K562 (cell line): ENCODE measurements at places on chromosomes 16 and 17.
A peak's percentile ranks its signal among the peaks of the same experiment; 100 is the strongest.

DNA sequence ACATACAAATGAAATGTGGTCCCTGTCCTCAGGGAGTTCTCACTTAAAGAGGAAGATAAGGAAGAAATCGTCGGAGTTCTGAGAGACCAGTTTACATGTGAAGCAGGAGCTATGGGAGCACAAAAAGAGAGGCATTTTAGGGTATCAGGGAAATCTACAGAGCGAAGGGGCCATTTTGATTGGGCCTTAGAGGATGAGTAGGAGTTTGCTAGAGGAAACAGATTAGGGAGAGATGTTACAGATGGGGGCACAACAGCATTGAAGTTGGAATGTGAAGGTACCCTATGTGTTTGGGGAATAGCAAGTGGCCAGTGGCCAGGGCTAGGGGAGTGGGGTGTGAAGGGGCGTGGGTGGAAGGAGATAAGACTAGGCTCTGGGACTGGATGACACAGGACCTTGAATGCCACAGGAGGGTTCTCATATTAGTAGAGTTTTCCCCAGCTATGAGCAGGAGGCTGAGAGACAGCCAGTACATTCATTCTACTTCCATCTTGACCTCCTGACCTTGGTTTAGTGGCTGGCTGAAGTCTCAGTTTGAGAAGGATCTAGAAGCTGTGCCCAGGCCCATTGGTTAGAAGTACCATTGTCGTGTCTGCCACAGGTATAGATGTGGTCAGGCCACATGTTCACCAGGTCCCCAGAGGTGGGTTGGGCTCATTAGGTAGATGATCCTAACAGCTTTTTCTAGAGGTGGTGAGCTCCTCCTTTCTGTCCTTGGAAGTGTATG, 34.8 kb downstream of the CPNE2 start:
- peak; percentile 39 for DNase-seq

- DNase-seq: peak; percentile 28
These were observed 50.5 kb downstream of the WWP2 start for GRCh38 chr16:69812688-69813014.

DNA sequence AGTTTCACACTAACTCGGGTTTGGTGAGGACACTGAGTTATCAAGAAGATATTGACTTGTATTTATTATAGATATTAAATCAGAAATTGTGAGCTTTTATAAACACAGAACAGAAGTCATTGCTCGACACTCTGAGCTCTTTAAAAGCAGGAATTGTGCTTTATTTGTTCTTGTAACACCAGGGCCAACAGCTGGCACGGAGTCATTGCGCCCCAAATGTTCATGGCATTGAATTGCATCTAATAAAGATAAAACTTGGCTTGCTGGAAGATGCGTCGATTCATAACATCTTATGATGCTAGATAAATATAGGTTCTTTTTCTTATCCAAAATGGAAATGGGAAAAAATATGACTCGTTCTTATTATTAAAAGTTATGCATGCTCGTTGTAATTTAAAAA, 11.8 kb upstream of the MLYCD start:
- no peak for DNase-seq

GRCh38 chr16:55330781-55331647, 7.0 kb downstream of the IRX6 start:
- no peak for DNase-seq

- DNase-seq: no peak
These were observed 22.7 kb upstream of the CYTH1 start for GRCh38 chr17:78804777-78805176.

GRCh38 chr16:12345349-12345748, 368.8 kb downstream of the SNX29 start:
- no peak for DNase-seq

DNA sequence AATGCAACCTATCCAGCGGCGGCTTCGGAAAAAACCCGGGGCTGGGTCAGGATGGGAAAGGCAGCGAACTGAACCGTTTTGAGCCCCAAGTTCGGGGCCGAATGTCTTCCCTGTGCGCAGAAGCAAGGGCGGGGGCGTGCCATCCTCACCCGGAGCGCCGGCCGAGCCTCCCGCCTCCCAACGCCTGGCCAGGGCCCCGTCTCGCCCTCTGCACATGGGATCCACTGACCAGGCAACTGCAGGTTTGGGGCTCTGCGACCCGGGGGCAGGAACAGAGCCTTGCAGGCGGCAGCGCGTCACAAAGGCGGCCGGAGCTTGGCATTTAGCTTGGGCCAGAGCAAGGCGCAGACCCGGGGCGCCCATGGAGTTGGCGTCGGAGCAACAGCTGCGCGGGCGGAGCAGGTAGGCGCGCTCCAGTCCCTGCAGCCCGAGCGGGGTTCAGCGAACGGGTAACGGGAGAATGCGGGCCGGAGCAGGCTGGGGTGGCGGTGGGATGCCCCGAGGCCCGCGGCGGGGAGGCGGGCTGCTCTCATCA, at the start of gene FBXO39:
Gene FBXO39, plus strand, starts transcription at position 345 of the 535 bp plus-strand sequence. CDS start 3,654 bp downstream, outside the sequence.
- DNase-seq: no peak

GRCh38 chr16:57023541-57024249, 34.3 kb downstream of the NLRC5 start:
- no peak for DNase-seq

GRCh38 chr17:5502552-5502951, 16.2 kb downstream of the MIS12 start:
- no peak for DNase-seq

- no peak for DNase-seq
These were observed 42.0 kb downstream of the PITPNM3 start for GRCh38 chr17:6514371-6514770.

GRCh38 chr17:17093764-17094163, 51.5 kb downstream of the MPRIP start:
- DNase-seq: no peak

DNA sequence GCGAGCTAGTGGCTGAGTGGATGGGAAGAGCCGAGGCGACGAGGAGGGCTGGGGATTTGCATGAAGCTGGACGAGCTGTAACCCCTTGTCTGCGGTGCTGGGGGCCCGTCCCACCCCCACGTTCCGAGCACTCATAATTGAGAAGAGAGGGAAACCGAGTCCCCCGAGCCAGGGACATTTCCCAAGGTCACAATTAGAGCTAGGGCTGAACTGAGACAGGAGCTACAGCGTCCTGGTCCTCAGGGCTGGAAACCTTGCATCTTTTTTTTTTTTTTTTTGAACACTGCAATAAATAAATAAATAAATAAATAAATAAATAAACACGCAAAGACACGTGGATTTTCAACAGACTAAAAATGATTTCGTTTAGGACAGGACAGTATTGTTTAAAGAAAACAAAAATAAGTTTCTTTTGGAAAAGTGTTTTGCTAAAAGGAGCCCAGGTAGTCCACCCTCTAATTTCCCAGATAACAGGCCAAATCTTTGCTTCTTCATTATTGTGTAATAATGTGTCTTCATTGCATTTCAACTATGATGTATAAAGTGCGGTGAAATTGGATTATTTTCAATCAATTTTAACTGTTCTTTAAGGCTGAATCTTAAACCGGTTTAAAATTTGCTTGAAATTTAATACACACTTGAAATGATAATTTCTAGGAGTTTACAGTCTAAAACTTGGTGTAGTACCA, 992 bp downstream of the GDPD1 start:
- no peak for DNase-seq

- DNase-seq: no peak
These were observed 76.5 kb upstream of the ATP2A3 start for GRCh38 chr17:4040784-4041183.

DNA sequence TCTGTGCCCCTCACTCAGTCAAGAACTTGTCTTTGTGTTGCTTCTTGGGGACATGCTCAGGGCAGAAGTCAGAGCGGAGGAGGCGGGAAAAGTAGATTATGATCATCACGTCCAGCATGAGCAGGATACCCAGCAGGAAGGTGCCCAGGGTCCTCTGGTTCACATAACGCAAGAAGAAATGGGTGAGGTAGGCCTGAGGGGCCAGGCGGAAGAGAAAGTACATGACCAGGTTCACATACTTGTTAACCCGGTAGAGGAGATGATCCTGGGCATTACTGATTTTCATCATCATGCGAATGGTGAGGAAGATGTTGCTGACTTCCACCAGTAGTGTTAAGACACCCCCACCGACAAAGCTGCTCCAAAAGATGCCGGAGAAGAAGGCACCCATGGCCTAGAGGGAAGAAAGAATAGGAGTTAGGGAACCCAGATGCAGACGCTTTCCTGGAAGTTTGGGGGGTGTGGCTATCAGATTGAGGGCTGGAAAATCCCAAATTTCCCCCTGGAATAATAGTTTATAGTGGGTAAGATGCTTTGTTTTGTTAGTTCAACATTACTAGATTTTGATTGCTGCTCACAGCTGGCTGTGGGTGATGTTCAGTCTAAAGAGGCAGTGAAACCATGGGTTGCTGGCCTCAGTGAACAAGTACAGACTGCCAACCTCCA, 1.4 kb downstream of the TLCD1 start:
- peak; percentile 62 for DNase-seq

DNA sequence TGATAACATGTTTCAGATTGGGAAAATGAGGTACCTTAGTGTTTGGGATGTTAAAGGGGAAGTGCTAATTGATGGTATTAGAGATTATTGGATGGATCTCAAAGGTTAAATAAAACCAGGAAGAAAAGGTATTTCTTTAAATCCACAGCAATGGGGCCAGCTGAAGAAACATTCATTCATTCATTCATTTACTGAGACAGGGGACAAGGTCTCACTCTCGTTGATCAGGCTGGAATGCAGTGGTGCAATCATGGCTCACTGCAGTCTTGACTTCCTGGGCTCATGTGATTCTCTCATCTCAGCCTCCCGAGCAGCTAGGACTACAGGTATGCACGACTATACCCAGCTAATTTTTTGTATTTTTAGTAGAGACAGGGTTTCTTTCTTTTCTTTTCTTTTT, 19.8 kb downstream of the EARS2 start:
- DNase-seq: no peak

GRCh38 chr16:71453036-71453435, 9.0 kb downstream of the ZNF23 start:
- no peak for DNase-seq

DNA sequence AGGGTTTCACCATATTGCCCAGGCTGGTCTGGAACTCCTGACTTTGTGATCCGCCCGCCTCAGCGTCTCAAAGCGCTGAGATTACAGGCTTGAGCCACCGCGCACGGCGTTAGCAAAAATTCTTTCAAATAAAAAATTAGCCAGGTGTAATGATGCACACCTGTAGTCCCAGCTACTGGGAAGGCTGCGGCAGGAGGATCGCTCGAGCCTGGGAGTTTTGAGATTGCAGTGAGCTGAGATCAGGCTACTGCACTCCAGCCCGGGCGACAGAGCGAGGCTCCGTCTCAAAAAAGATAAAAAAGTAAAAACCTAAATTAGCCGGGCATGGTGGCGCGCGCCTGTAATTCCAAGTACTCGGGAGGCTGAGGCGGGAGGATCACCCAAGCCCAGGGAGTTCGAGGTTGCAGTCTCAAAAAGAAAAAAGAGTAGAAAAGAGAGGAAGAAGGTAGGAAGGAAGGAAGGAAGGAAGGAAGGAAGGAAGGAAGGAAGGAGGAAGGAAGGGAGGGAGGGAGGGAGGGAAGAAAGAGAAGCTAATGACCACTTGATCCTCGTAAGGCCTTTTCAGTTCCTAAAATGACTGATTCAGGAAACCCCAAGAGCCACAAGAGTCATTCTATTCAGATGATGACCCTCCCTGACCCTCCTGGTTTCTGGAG, 59.2 kb downstream of the SRL start:
- DNase-seq: no peak

DNA sequence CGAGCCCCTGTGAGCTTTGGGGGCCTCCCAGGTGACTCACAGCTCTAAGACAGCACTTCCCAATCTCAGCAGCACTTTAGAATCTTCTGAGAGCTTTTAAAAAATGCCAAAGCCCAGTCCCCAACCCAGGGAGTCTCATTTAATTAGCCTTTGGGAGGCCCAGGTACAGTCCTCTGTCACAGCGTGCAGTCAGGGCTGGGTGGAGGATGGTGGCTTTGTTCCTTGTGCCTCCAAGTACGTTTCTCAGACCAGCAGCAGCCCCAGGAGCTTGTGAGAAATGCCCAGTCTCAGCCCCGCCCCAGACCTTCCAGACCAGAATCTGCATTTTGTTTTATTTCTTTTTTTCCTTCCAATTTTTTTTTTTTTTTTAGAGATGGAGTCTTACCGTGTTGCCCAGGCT, 27.4 kb upstream of the CMIP start:
- DNase-seq: no peak

- no peak for DNase-seq
These were observed 27.8 kb upstream of the MFSD6L start for GRCh38 chr17:8826808-8827435.

GRCh38 chr16:68319185-68319908, 8.5 kb downstream of the PRMT7 start:
- DNase-seq: no peak

GRCh38 chr17:17605083-17605728, 13.7 kb upstream of the PEMT start:
- no peak for DNase-seq

GRCh38 chr16:87586201-87586782, 16.0 kb upstream of the JPH3 start:
- DNase-seq: no peak

DNA sequence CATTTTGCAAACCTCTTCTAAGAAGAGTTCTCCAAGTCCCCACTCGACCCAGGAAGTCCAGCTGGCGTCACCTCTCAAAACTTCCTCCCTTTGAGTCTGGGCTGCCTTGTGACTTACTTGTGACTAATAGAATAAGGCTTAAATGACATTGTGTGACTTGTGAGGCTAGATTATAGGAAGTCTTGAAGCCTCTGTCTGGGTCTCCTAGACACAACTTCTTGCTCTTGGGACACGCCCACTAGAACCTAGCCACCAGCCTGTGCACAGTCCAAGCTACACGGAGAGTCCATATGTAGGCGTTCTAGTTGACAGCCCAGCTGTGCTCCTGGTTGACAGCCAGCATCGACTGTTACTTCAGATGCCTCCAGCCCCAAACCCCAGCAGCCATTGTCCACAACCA, 66.7 kb upstream of the TANC2 start:
- no peak for DNase-seq

- DNase-seq: no peak
These were observed 1.2 kb downstream of the GALK1 start for GRCh38 chr17:75763613-75764416.

- DNase-seq: no peak
These were observed 15.9 kb downstream of the NR1D1 start for GRCh38 chr17:40084477-40084876.

GRCh38 chr17:6701719-6702118, 11.4 kb downstream of the SLC13A5 start:
- peak; percentile 81 for DNase-seq

GRCh38 chr16:66661210-66661560, 35.4 kb downstream of the CMTM4 start:
- peak; percentile 14 for DNase-seq

GRCh38 chr16:12496186-12496585, 307.5 kb downstream of the CPPED1 start:
- DNase-seq: peak; percentile 5

GRCh38 chr17:68205808-68206720, 41.8 kb upstream of the AMZ2 start:
- DNase-seq: no peak

- no peak for DNase-seq
These were observed 78.5 kb downstream of the SPECC1 start for GRCh38 chr17:20087538-20088250.

- DNase-seq: no peak
These were observed 48.8 kb downstream of the PITPNM3 start for GRCh38 chr17:6507535-6507934.

DNA sequence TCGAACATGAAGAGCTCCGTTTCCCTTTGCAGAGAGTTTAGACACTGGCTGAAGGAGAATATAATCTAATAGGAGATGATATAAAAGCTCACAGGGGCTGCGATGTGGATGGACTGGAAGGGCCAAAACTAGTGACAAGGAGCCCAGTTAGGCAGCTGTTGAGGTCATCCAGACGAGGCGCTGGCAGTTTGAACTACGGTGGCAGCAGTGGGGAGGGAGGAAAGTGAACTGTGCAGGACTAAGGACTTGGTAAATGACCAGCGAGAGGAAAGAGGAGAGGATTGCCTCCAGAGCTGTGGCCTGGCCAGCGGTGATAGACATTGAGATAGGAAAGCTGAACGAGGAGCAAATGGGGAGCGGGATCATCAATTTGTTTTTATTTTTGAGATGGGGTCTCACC, 14.6 kb upstream of the YWHAE start:
- no peak for DNase-seq
